ENCODE measurements at places on chromosomes 6 and 20.

DNA sequence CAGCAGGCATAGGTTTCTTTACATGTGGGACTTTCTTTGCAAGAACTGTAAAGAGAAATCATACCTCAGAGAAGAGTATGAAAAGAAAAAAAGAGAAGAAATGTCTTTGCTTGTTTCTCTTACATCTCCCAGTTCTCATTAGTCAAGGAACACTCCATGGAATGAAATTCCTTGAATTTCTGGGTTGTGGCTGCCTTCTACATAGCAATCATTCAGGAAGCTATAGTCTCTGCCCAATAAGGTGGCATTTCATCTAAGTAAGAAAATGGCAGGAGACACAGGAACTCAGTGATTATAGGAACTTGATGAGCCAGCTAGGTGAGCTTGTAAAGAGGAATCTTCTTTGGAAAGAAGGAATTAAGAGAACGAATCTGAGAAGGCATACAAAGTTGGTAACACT, 197.0 kb upstream of the FKBP1C start:
- DNase-seq: no peak

- no peak for DNase-seq
Measured at GRCh38 chr6:79676785-79677736, 45.9 kb downstream of the SH3BGRL2 start.

DNA sequence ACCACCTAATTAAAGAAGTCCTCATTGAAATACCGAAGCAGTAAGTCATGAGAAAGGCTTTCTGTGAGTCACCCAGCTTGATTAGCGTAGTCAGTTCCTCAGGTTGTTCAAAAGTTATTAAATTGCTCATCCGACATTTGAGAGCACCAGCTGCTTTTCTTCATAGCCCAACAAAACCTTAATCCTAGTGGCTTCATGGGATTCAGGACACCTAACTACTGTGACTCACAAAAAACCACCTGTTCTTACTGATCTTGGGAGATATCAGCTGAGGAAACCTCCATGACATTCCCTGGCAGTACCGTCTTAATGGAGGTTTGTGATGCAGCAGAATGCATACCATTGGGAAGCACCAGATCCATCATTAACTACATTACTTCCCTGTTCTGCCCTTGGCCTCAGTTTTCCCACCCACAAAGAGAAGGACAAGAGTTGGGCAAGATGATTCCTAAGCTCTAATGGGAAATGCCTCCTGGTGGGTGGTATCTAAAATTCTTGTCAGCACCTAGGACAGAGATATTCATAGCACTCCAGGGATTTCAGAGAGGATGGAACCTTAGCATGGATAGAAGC, 103.8 kb downstream of the KHDC1L start:
- no peak for DNase-seq

DNA sequence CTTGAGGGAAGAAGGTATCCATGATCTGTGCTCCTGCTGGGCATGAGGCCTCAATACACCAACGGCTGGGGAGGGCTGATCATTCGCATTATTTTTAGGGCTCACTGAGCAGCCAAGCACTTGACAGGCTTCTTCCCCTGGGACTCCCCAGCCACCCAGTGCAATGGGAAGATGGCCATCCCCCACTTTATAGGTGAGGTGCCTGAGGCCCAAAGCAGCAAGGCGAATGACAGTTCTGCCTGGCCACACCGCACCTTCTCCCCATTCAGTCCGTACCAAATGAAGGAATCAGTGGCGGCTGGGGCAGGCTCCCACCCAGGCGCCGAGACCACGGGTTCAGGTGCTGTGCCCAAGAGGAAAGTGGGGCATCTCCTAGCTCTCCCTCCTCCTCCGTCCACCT, 4.4 kb upstream of the FAM209A start:
- no peak for DNase-seq

DNA sequence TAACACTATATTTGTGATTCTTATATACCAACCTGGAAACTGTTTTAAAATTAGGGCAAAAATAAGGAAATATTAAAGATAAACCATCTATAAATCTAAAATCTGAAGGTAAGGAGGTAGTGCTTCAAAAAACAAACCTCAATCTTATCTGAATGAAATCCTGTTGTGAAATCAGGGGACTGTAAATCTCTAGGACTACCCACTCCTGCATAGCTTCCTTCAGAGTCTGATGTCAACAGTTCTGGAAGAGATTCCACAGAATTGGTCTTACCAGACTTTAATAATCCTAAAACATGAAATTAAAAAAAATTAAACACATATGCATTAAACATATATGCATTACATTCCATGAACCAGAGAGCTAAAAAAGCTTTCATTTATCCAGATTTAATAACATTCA, 51.4 kb downstream of the IBTK start:
- no peak for DNase-seq

DNA sequence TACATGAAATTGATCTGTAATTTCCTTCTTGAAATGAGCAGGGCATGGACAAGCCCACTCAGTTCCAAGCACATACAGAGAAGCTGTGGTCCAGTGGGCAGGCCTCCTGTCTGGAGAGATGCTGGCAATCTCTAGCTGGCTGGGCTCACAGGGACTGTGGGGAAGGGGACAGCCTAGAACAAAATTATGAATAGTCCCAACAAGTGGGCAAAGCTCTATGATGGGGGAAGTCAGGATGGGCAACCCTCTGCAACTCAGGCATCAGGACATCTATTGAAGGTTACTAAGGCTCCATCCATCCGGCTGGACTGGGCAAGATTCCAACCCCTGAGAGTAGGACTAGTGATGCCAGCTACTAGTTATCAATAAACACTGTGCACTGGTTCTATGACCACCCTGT, 40.9 kb downstream of the TRERF1 start:
- DNase-seq: no peak

GRCh38 chr6:24827970-24828369, 29.3 kb upstream of the ARMH2 start:
- DNase-seq: no peak

GRCh38 chr6:109315341-109316110, 66.7 kb downstream of the CD164 start:
- no peak for DNase-seq

DNA sequence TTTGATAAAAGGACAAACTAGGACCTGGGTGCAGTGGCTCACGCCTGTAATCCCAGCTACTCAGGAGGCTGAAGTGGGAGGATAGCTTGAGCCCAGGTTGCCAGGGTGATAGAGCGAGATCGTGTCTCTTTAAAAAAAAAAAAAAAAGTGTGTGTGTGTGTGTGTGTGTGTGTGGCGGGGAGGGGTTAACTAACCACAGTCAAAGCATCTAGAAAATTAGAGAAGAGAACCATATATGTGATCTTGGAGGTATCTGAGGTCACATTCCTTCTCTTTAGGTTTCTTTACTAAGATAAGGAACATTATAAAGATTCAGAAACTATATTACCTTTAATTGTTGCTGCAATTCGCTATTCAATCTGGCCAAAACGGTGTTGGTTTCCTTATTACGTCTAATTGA, 80.9 kb downstream of the REPS1 start:
- no peak for DNase-seq

DNA sequence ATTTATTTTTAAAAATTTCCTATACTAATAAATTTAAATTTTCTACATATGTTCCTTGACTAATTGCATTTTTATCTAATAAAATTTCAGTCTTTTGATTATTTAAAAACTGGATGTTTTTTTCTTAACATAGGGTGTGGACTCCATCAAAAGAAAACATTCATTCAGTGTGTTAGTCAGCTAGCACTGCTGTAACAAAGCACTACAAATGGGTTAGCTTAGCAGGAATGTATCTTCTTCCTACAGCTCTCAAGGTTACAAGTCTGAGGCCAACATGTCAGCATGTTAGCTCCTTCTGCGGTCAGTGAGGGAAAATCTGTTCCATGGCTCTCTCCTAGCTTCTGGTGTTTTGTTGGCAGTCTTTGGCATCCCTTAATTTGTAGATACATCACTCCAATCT, 32.5 kb downstream of the FRK start:
- no peak for DNase-seq

GRCh38 chr6:13863699-13864155, 49.4 kb upstream of the MCUR1 start:
- DNase-seq: no peak

GRCh38 chr6:104958178-104959025, 1.5 kb downstream of the LIN28B start:
- DNase-seq: no peak

- DNase-seq: no peak
Measured at GRCh38 chr20:38139156-38139912, 25.7 kb downstream of the TGM2 start.

DNA sequence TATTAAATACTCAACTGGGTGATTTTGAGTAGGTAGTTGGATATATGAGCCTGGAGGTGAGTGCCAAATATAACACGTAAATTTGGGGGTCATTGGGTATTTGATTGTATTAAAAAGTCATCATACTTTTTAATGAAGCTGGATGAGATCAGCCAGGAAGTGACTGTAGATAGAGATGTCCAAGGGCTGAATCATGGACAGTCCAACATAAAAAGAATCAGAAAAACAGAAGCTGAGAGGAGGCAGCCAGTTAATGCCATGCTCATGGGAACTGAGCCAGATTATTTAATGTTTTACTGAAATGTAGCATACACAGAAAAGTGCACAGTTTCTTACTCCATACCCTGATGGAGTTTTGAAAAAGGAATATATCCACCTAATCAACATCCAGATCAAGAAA, 435.5 kb upstream of the PLCB4 start:
- no peak for DNase-seq

DNA sequence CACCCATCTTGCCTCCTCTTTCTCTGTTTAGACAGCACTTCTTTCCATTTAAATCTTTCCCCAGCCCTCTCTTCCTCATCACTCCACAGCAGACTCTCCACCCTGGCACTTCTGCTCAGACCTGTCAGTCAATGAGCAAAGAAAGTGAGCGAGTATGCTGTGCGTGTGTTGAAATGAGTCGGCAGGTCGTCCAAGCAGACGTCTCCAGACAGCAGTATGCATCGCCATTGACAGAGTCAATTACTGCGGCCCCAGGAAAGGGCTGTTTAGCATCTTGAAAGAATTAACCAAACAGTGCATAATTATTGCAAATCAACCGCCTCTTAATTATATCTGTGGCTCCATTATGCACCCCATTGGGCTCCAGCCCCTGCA, 54.8 kb upstream of the KCNG1 start:
- no peak for DNase-seq

- no peak for DNase-seq
Measured at GRCh38 chr6:150183105-150183504, 40.3 kb downstream of the PPP1R14C start.

DNA sequence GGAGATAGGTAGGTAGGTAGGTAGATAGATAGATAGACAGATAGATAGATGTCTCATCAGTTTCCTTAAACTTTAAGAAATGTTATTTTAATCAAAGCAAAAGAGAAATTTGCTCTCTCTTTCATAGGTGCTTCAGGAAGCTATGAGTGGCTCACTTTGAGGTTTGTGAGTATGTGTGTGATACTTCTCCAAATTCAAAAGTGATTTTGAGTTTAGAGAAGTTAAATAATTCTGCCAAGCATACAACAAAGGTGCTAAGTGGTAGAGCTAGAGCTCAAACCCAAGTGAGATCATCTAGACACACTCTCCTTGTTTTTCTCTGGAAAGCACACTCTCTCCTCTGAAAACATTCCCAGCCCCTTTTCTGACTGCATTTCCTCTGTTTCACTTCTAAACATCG, 156.2 kb downstream of the EDN1 start:
- no peak for DNase-seq

- DNase-seq: peak; percentile 67
Measured at GRCh38 chr20:57381596-57382503, 9.3 kb upstream of the RBM38 start.

DNA sequence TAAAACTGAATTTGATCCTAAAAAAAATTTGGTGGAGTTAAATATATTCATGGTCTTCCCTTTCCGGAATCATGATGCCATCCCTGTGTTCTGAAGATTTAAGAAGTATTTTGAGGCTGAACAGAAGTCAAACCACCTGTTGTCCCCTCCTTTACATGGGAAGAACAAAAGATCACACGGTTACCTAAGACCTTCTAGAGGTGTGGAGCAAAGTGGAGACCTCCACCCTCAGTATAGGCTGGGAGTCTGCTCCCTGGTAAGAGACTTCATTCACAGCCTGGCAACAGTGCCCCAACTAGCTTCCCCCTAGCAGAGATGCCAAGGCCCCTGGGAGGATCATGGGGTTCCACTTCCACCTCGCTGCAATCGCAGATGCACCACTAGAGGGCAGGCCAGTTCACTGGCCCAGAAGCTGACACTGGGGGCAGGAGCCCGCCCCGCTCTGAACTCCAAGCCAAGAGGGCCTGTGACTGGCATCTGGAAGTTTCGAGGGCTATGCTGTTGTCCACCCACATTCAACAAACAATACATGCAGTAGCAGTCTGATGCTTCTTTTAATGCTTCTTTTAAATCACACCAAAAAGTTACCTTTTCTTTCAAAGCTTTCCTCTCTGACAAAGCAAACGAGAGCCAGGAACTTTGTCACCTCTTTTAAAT, 19.5 kb upstream of the UBE2J1 start:
- peak; percentile 72 for DNase-seq

- no peak for DNase-seq
Measured at GRCh38 chr6:18978337-18979128, 591.4 kb downstream of the RNF144B start.

GRCh38 chr6:47097092-47097945, 55.2 kb upstream of the ADGRF1 start:
- no peak for DNase-seq

DNA sequence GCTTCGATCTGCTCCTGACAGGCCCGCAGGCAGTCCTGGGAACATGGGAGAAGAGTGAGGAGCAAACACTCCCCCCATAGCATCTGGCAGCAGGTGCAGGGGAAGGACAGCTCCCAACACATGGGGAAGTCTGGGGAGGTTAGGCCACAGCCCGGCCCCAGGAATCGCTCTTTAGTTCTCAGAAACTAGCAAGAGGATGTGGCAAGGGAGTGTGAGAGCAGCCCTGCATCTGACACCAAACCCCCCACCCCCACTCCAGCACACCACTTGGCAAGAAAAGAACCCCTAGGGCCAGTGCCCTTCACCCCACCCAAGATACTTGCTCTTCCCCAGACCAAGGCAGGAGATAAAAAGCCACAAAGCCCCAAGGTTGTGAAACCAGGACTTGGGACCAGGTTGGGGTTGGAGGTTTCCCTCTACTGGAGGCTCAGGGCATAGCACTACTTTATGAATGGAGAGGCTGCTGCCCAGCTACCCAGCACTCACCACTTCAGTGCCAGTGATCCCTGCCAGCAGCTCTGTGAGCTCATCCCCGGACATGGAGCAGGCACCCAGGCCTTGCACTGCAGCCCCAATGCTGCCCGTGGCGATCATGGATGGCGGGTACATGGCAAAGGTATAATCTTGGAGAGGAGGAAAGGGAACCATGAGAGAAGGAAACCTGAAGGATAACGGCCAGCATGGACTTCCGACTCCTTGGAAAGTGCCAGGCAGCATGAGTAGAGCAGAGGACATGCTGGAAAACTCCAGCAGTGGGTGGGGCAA, 5.4 kb downstream of the CCND3 start:
- DNase-seq: peak; percentile 67

GRCh38 chr20:60904730-60905129, 347.3 kb upstream of the CDH4 start:
- no peak for DNase-seq

DNA sequence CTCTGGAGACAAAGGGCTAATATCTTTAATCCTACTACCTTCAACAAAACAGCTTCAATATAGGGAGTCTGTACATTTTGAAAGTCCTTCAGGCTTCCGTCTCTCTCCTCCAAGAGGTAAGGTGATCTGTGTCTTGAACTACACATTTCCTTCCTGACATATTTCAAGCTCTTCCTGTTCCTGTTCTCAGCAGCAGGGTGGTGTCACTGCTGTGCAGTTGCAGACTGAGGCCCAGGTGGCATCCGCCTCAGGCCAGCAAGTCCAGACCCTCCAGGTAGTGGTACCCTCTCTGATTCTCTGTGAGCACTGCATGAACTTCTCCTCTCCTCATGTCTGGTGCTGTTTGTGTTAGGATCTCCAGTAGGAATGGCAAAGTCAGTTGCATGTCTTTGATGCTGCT, 7.8 kb downstream of the NFYA start:
- no peak for DNase-seq
